Activated CD4-positive, alpha-beta T cell treated with anti-CD3 and anti-CD28 coated beads, Interleukin-2, Interleukin-6, amounts not matched to agents 100 ng/mL and 50 ng/mL, durations not matched to agents 16 hours and 8 hours (primary cell): ENCODE measurements at places on chromosomes 4 and X.

DNA sequence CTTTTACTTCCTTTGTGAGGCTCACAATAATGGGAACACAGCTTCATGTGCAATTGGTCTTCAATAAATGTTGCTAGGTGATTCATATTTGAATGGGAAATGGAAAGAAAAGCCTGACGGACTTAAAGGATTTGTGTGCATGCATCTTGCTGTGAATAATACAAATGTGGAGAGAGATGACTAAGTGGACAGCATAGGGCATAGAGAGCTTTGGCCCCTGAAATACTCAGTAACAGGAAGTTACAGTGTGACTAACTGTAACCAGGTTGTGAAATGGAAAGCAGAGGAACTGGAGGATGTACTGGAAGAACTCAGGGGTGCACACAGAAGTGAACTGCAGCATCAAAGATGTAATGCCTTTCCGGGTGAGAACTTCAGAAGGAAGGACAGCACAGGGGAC is 206.7 kb downstream of the MGST2 start:
- DNase-seq = peak; percentile 64

DNA sequence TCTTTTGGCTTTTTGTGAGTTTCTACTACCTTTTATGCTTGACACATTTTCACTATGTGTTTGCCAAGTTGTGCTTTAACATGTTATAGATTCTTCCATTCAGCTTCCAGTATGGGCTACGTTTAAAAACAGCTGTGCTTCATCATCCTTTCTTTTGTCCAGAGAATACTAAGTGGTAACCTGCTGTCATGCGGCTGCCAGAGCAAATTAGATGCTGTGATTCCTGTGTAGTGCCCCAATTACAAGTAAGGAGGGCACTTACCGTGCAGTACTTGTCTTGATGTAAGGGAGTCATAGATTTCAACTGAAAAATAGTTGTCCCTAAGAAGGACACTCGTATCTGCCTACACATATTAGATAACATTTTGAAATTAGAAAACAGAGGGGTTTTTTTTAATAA is 531.8 kb upstream of the GALNTL6 start:
- no peak for DNase-seq

GRCh38 chr4:41878170-41878969 is 56.9 kb upstream of the TMEM33 start:
- no peak for DNase-seq

DNA sequence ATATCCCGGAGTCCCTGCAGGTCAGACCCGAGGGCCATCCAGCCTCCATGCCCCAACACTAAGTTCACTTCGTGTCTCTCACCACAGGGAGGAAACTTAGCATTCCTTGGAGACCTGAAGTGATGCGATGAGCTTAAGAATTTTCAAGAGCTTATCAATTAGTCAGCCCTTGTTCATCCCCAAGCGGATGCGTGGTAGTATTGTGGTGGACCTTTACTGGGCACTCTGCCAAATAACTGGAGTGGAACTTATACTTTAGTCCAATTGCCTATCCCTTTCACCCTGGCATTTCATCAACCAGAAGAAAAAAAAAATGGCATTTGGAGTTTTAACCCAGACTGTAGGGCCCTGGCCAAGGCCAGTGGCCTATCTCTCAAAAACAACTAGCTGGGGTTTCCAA is 137.1 kb downstream of the RELL1 start:
- DNase-seq = no peak

DNA sequence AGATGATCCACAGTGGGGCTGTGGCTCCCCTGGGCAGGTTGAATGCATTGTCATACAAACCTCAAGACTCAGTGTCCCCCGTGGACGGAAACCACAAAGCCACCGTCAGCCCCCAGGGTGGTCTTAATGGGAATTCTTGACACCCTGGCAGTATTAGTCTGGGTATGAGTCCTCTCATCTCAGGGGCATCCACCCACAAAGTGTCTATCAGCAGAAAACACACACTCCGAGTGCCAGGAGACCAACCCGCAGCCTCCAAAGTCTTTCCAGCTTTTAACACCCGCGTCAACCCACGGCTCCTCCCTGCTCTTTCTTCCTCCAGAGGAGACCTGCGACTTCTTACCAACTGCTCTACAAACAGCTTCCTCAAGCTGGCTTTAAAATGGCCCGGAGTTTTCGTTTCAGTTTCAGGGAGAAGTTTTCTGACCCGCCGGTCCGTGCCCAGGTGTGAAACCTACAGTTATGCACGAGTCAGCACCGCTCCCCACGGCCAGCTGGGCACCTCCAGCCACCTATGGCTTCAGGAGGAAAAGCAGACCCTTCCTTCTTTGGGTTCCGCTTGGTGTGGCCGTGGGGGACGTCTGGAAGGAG is 14.4 kb upstream of the ASMTL start:
- peak; percentile 72 for DNase-seq

DNA sequence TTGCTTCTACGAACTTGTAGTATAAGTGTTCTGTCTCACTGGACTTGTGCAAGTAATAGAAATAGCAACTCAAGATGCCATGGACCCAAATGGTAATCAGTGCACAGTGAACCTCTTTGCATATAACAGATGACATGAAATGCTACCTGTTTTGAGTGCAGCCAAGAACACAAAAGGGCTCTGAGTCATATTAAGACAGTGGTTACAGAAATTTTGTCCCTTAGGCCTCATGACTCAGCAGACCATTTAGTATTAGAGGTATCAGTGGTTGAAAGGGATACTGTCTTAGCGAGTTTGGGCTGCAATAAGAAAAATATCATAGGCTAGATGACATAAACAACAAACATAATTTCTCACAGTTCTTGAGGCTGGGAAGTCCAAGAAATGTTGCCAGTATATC is 502.9 kb upstream of the PCDH10 start:
- peak; percentile 10 for DNase-seq

DNA sequence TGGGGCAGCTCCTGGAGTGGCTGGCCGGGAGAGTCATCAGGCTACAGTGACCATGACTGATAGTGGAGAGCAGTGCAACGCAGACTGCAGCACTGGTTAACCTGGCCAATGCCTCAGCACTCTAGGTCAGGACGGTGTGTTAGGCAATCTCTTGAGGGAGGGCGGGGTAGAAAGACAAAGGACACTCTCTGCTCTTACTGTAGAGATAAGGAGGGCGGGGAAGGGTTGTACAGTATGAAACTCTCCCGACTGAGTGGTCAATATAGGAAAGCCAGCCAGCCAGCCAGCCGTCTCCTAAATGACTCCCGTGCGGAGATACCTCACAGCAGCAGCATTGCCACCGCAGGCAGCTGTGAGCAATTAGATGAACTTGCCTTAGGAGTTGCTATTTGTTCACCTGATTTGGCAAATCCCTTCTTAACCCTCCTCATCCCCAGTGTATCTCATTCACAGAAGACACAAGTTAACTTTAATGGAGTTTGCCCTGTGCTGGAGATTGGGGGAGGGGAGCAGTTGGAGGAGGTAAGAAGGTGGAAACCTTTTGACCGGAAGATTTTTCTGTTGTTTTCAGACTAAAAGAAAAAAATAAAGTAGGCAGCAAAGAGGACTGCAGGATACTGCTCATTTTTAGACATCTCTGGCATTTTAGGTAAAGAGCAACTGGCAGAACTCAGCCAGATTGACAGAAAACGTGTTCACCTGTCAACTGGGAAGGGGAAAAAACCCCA is 330.5 kb downstream of the HNRNPD start:
- DNase-seq = no peak

GRCh38 chrX:121050781-121051180 is 3.4 kb downstream of the GLUD2 start:
- DNase-seq = no peak

DNA sequence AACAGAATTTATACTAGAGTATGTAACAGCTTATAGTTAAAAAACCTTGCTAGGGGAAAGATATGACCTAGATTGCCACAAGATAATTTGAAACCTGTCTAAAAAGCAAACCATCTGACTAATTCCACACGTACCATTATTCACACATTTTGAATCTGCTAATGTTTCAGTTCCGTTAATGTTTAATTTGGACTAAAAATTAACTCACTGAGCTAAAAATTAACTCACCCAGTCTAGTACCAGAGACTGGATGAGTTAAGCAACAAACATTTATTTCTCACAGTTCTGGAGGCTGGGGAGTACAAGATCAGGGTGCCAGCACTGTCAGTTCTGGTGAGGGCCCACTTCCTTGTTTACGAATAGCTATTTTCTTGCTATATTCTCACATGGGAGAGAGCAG is 231.5 kb upstream of the DIAPH2 start:
- DNase-seq = peak; percentile 4

- peak; percentile 1 for DNase-seq
Observed at GRCh38 chrX:47958761-47959342, 44.9 kb downstream of the ZNF182 start.

- DNase-seq = no peak
Observed at GRCh38 chr4:183522821-183523220, 18.0 kb downstream of the ING2 start.

DNA sequence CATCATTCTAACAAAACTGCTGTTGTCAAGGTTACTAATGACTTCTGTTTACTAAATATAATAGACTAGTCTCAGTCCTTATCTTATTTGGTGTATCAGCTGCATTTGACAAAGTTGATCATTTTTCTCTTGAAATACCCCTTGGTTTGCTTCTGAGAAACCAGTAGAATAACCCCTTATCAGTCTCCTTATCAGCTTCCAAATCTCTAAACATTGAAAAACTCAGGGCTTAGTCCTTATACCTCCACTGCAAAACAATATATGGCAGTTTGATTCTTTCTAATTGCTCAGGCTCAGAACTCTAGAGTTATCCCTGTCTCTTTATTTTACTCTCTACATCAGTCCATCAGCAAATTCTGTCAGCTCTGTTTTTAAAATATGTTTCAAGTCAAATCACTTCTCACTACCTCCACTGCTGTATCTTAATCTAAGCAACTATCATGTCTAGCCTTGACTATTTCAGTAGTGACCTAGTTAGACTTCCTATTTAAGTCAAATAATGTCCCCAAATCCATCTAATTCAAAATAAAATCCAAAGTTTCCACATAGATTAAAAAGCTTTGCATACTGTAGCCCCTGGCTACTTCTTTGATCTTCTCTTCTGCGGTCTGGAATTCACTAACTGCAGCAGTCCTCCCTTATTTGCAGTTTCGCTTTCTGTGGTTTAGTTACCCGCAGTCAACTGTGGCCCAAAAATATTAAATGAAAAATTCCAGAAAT is 87.1 kb upstream of the NPNT start:
- no peak for DNase-seq

DNA sequence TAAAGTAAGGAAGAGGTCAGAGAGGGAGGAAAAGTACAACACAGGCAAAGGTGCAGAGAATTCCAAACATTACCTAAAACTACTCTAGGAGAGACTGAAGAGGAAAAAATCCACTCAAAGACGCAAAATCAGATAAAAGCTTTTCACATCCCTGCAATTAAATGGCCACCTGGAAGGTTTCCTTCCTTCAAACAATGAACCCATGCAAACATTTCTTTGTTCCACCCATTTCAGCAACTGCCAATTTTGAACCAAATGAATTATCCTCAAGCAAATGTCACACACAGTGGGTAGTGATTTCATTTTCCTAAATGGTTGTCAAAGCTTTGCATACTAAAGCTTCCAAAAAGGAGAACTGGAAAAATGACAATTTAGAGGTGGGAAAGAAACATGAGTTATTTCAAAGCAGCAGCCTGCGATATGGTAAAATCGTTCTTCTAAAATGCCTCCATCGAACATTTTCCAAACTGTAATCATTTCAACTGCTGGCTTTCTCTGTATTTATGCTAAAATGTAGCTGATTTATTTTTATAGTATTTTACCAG is 45.0 kb downstream of the APBB2 start:
- DNase-seq = no peak

DNA sequence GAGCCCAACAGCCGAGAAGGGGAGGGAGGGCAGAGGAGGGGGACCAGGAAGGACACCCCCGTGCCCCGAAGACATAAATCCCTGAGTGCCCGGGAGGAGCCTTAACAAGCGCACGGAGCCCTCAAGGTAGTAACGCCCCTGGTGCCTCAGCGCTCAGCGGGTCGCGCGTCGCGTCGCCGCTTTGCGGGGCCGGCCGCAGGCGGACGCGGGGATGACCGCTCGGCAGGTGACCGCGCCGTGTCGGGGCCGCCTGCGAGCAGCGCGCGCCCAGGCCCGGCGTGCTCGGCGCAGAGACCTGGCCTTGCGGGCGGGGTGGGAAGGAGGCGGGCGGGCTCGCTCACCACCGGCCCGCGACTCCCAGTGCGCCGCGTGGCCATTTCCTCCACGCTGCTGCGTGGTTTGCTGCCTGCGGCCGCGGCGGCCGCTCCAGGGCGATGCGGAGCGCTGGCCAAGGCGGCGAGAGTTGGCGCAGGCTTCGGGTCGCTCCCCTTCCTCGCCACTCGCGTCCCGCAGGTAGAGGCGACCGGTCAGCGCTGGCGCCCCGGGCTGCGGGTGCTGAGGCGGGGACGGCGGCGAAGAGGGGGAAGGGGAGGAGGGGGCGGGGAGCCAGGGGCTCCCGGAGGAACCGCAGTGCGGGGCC is 632 bp downstream of the CCSER1 start:
- DNase-seq = no peak

DNA sequence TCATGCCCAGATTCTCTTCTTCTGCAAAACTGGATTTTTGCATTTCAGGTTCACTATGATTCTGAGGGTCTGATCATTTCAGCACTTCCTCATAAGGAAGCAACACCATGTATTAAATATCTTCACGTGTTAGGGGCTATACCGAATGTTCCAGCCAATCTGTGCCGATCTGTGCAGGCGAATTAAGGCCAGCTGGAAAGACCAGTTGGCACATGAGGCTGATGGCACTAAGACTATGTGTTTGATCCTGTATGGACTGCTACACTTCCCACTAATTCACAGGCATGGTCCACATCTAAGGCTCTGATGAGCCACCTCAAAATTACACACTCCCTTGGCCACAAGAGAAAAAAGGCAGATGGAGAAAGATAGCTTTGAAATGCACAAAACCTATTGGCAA is 28.8 kb downstream of the KDR start:
- no peak for DNase-seq

DNA sequence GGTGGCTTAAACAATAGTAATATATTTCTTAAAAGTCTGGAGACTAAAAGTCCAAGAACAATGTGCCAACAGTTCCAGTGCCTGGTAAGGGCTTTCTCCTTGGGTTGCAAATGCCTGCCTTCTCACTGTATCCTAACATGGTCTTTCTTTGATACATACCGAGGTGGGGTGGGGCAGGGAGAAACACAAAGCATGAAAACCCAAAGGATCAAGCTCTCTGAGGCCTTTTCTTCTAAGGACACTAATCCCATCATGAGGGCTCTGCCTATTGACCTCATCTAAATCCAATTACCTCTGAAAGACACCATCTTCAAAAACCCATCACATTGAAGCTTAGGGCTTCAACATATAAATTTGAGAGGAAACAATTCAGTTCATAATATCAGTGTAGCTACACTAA is 311.3 kb downstream of the GRID2 start:
- no peak for DNase-seq

DNA sequence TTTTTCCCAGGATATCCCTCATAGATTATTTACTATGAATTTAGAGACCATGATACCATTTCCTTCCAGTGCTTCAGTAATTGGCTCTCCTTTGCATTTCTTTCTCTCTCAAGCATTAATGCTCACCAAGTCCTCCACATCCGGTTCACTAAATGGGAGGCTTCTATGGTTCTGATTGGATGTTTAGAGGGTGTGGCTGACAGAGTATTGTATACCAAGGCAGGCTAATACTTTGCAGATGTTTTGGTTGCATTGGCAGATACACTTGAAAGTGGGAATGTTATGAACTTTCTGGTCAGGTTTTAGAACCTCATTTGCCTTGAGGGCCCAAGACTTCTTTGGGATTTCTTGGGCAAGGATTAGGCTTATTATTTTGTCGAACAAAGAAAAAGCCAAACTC is 24.2 kb downstream of the CBLL2 start:
- DNase-seq = no peak
